ENCODE measurements at places on chromosomes 1 and 21. TPM values are rescaled to one million over a fixed set of nuclear protein-coding genes. Genes with fewer than 3 reads are reported as not detected.

DNA sequence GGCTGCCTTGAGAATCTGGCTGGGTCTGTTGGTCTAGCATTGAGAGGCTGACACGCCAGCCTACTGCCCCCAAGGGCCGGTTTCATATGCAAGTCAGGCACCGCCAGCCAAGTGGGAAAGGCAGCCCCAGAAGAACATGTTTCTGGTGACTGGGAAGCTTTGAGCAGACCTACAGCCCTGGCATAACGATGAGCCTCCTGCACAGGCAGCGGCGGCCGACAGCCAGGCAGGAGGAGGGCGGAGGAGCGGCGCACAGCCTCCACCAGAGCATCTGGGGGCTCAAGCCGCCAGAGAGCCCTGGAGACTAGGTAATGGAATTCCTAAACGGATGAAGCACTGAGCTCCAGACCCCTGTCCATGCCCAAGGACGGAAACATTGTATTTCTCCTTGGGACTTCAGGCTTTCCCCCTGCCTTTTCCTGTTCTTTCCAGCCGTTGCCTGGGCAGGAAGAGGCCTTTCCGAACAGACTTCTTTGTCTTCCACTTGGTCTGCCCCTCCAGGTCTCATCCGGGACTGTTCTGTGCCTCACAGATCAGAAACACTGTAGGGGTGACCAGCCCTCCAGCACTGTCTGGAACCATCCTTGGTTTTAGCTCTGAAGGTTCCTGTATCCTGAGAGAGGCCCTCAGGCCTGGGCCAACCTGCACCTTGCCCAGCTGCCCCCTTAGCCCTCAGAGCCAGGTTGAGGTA is 59.5 kb downstream of the IRF2BP2 start:
- DNase-seq: no peak

DNA sequence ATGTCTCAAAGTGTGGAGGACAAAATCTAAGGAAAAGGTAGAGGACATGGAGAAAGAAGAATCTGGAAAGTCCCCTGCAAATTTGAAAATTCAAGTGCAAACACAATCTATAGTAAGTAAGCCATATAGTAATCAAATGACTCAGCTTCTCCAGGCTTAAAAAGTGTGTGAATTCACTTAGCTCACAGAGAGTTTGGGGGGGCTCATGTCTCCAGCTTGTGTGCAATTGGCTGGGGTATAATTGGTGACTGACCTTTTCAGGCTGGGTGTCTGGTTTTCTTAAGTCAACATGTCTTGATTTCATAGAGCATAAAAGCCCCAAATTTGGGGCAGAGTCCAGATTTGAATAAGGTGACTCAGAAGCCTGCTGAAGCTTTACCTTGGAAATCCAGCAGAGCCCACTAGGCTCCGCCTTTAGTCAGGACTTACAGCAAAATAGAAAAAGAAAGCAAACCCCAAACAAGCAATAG is 8.6 kb downstream of the CLDN14 start:
- no peak for DNase-seq

GRCh38 chr21:41651830-41652229 is 115.0 kb downstream of the RIPK4 start:
- peak; percentile 31 for DNase-seq

- no peak for DNase-seq
Measured at GRCh38 chr1:9558271-9558945, 19.1 kb downstream of the SLC25A33 start.

- DNase-seq: no peak
Measured at GRCh38 chr21:18007121-18007520, 188.0 kb upstream of the C21orf91 start.

DNA sequence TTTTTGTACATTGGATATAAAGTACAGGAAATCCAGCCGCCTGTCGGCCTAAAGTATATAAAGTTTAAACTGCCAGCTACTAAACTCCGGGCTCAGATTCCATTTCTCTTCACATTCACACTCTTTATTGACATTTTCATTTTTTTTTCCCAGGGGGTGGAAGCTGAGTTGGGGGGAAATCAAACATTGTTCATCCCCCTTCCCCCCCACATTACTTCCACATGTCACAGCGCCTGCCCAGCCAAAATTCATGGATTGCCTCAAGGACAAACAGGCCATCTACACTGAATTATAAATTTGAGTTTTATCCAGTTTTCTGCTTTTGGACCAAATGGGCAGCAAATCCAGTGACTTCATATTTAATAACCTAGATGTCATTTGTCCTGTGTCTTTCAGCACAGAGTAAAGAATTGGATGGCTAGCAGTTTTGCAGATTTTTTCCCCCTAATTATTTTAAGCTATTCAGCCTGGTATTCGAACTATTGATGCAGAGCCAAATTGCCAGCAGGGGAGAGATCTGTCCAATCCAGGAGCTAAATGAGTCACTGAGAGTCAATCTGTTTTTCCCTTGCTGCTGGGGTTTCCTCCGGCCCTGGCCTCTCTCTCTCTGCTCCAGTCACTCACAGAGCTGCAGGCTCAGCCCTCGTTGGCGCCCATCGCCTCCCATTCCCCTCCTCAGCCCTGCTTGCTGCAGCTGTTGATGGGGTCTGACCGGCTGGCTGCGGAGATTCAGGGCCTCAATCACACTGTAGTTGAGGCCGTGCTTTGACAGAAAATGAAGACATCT is 98.0 kb downstream of the LMO4 start:
- no peak for DNase-seq

GRCh38 chr1:51986718-51987117 is 3.8 kb downstream of the RAB3B start:
- DNase-seq: no peak

GRCh38 chr1:109931189-109931731 is 20.6 kb downstream of the CSF1 start:
- DNase-seq: peak; percentile 85

DNA sequence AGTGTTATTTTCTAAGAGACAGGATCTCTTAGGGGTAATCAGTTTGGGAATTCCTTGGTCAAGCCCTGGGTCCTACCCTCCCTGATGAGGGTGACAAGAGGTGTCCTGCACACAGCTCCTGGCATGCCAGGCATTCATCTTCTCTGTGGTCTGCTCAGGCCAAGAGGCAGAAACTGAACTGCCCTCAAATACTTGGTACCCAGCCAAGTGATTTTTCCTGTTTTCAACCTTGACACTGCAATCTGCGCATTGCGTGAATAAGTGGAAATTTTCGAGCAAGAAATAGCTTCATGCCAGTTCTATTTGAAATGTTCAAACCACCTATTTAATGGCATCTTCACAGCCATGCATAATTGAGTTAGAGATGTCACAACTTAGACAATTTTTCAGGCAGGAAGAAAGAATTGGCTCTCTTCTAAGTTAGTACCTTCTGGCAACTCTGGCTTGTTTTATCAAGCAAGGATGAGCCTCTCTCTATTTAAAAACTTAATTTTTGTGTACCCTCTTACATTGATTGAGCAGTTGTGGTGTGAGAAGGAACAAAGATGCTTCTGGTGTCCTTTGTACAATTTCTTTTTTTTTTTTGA is 27.0 kb downstream of the DNM3 start:
- no peak for DNase-seq

DNA sequence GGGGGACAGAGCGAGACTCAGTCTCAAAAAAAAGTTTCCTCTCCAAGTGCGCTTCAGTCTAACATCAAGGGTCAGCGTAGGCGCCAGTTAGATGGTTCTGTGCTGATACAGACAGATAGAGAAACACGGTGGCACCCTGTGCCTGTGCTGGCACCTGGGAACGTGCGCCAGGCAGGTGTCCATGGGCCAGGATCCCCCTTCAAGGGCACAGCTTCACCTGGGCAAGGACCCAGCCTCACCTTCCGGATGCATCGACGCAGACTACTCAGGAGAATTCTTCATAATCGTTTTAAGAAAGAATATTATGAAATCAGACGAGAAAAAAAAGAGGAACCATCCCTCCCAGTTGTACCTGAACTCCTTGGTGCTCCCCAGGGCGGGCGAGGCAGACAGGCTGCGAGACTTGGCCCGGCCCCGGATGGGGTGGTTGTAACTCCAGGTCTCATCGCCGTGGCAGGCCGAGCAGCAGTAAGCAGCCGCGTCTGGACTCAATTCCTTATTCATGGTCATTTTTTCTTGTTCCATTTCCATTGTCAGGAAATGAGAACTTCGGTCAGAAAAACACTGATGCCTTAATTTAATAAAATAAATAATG is 13.3 kb downstream of the NADK start:
- DNase-seq: peak; percentile 85

DNA sequence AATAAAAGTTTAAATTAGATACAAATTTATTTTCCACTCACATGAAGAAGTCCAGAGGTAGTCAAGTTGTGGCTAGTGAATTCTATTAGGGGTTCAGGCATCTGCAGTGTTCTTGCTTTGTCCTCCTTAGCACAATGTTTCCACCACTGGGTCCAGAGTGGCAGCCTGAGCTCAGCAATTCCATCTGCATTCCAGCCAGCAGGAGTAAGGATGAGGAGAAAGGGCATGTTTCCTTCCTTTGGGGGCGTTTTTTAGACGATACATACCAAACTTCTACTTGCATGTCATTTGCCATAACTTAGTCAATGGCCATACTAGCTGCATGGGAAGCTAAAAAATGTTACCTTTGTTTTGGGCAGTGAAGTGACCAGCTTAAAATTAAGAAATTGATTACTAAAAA is 98.5 kb upstream of the VANGL1 start:
- DNase-seq: no peak

DNA sequence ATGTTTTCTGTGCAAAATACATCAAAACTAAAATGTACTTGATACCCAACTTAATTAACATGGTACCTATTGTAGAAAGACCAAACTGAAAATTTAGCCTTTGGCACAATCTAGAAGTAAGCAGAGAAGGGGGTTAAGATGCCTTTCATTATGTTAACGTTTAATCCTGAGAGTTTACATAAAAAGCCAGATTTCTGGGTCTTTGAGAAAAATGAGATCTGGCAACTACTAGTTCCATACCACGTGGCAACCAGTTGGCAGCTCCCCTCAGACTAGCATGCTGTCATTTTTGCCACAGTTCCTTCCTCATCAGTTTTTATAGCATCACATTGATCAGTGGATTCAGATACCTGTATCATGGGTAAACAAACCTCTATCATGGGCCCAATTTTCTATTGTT is 1.5 kb downstream of the RO60 start:
- no peak for DNase-seq

- no peak for DNase-seq
Measured at GRCh38 chr1:83756984-83757717, 241.8 kb downstream of the TTLL7 start.

DNA sequence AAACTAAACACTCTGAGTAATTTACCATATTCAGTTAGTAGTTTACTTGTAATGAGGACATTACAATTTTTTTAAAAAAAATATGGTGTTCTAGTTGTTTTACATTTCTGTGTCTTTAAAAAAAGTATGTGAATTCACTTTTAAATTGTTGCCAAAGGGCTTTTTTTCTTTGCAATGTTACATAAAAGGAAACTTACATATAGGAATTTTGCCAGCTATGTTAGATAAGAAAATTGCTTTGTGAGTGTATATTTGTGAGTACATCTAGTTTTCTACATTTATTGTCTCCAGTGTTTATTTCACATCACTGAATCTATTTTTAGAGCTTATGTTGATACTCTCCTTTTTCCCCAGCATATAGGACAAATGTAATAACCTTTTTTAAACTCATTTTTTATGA is 206.8 kb downstream of the GPR52 start:
- DNase-seq: no peak

- DNase-seq: no peak
Measured at GRCh38 chr1:185267301-185267700, 49.7 kb downstream of the IVNS1ABP start.

DNA sequence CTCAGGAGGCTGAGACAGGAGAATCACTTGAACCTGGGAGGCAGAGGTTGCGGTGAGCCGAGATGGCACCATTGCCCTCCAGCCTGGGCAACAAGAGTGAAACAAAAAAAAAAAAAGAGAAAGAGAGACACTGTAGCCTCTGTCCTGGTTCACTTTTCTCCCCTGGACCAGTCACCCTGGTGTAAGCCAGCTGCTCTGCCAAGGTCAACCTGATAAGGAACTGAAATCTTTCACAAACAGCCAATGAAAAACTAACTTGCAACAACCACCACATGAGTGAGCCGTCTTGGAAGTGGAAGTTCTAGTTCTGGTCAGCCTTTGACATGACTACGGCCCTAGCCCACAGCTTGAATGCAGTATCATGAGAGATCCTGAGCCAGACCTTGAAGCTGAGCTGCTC is 36.8 kb upstream of the CXADR start:
- no peak for DNase-seq

DNA sequence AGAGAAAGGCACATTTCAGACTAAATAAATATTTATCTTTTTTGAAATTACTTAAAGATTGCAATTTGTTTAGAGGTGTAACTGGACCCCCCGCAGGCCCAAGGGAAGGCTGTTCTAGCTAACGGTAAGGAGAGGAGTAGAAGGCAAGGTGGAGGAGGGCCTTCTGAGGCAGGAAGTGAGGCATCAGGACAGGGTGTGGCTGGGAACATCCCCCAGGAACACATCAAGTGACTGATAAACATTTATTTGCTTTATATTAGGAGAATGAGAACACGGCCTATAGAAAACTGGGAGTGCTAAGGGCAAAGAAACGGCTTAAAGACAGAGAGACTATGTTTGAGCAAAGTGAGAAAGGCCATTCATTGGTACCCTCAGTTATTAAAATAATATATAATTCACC is 23.2 kb downstream of the HIVEP3 start:
- no peak for DNase-seq

DNA sequence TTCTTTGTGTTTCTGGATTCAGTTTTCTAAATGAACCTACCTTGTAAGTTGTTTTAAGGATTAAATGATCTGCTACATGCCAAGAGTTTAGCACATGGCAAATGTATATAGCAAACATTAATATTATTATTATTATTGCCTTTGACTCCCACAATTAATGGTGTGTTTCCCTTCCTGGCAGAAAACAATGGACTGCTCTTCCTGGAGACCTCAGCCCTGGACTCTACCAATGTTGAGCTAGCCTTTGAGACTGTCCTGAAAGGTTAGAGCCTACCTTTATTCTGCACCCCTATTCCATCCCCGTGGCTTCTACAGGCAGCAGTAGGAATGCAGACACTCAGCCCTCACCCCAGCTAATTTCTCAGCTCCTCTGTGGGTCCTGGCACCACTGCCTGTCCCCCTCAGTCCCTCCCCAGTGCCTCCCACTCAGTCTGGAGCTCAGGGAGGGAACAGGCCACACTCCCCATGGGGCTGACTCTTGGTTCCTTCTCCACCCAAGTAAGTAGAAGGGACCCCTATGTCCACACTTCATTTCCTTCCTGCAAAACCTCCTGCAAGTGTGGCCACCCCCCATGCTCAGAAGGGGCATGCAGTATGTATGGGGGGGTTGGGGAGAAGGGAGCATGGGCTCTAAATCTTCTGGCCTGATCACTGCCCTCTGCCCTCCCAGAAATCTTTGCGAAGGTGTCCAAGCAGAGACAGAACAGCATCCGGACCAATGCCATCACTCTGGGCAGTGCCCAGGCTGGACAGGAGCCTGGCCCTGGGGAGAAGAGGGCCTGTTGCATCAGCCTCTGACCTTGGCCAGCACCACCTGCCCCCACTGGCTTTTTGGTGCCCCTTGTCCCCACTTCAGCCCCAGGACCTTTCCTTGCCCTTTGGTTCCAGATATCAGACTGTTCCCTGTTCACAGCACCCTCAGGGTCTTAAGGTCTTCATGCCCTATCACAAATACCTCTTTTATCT is 8.8 kb downstream of the RAB25 start:
- DNase-seq: no peak

GRCh38 chr1:113095790-113096455 is 22.9 kb downstream of the LRIG2 start:
- DNase-seq: no peak

Gene FCGR3B
- polyA plus RNA-seq: 13.2 TPM

Gene SYNJ1
- 5.3 TPM for polyA plus RNA-seq

Gene DCDC2B
- polyA plus RNA-seq: 0.03 TPM

Gene ARMH1
- polyA plus RNA-seq: 77.4 TPM

Gene ARID4B
- polyA plus RNA-seq: 20.5 TPM

Gene ZNF648
- polyA plus RNA-seq: not detected

Data from spleen (tissue), 13 donors.